ENCODE measurements at places on chromosomes 12 and 14.

DNA sequence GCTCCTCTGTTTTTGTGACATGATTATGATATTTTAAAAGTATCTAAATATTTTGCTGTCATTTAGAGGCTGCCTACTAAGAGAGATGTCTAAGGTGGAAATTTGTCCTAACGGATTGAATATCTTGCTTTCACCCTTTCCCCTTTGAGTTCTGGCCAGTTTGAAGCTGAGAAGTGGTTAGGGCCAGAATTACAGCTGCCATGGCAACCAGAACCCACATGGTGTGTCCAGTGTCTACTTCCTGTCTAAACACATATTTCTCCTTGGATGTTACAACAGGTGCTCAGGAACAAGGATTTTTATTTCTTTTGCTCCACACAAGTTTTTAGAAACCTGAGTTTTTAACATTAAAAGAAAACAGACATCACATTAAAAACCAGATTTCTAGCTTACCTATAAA is 335.1 kb upstream of the OR4E1 start:
- no peak for DNase-seq

DNA sequence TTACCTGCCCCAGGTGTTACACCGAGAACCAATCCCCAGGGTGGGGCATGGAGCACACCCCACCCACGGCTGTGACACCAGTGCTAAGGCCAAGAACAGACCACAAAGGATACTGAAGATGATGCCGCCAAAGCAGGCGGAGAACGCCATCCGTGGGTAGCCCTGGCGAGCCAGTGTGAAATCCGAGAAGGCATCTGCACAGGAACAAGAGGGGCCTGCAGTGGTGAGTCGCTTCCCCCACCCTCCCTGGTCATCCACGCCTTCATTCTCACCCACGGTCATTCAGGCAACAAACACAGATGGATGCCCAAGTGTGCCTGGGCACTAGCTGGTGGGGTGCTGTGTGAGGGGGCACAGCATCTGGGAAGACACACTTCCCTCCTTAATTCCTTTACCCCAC is 28.5 kb downstream of the SLC8B1 start:
- DNase-seq = no peak

DNA sequence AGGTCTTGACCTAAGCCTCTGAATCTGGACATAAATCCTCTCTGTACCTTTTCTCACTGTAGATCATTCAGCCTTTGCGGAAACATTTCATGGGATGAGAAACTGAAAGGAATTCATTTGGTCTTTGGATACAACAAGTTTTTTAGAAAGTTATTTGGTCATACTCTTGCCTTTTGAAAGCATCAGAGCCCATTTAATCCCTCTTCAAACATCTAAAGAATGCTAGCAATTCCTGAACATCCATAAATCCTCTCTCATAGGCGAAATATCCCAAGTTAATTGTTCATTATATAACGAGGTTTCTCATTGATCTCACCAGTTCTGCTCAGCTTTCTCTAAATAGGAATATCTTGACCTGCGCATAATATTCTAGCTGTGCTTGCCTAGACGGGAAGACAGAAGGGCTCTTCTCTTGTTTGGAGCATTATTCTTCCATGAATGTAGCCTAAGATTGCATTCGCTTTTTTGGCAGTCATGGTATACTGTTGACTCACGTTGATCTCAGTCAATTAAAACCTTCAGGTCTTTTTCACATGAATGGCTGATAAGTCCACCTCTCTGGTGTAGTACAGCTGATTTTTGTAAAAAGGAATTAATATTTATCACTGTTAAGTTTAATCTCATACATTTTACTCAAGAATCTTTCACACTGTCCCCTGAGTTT is 24.1 kb downstream of the NTN4 start:
- DNase-seq = no peak

GRCh38 chr14:82528016-82528415 is 994.4 kb upstream of the SEL1L start:
- DNase-seq = no peak

DNA sequence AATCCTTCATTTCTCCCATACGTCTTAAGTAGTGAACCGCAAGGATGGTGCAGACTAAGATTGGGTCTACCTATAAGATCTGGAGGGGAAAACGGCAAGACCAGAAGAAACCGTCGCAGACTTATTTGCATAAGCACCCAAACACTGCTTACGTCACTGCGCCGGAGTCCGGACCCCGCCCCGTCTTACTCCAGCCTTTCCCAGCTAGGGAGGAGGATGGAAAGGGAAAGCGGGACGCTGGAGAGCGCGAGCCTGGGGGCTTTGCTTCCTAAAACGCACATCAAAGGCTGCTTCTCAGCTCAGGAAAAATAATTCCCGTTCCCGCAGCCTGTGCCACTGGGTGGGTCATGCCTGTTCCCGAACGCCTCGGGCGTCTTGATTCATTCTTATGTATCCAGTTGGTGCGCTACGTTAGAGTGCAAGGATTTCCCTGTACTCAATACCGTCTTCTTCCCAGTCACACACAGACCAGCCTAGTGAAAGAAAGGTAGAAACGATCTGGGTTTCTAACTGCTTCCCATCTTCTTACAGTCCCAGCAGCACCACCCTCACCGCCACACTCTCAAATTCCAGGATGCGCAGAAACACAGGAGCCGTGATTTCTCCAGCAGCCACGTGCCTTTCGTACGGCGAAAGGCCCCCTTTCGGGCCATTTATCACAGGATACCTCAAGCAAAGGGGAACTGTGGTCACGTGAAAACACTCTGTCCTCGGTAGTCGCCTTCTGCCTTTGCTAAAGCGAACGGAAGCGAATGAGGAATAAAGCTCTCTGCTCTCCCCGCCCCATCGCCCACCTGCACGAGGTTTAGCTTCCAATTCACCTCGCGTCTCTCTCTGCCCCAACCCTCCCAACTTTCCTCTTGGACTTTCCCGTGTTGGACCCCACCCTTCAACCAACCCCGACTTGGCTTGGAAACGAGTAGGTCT is 1.1 kb downstream of the SLC6A15 start:
- DNase-seq = peak; percentile 31

GRCh38 chr14:32509632-32510187 is 180.6 kb downstream of the AKAP6 start:
- DNase-seq = no peak

All from kidney capillary endothelial cell (primary cell).